NCI-H1105 treated with DMSO at 0.1 percent for 48 hours (cell line): ENCODE measurements at places on chromosomes 7 and 10.

- DNase-seq, result no peak
These were observed 165.2 kb downstream of the GNAT3 start for GRCh38 chr7:80346704-80347103.

- no peak for DNase-seq
These were observed 116.3 kb downstream of the PLPP4 start for GRCh38 chr10:120573355-120573754.

DNA sequence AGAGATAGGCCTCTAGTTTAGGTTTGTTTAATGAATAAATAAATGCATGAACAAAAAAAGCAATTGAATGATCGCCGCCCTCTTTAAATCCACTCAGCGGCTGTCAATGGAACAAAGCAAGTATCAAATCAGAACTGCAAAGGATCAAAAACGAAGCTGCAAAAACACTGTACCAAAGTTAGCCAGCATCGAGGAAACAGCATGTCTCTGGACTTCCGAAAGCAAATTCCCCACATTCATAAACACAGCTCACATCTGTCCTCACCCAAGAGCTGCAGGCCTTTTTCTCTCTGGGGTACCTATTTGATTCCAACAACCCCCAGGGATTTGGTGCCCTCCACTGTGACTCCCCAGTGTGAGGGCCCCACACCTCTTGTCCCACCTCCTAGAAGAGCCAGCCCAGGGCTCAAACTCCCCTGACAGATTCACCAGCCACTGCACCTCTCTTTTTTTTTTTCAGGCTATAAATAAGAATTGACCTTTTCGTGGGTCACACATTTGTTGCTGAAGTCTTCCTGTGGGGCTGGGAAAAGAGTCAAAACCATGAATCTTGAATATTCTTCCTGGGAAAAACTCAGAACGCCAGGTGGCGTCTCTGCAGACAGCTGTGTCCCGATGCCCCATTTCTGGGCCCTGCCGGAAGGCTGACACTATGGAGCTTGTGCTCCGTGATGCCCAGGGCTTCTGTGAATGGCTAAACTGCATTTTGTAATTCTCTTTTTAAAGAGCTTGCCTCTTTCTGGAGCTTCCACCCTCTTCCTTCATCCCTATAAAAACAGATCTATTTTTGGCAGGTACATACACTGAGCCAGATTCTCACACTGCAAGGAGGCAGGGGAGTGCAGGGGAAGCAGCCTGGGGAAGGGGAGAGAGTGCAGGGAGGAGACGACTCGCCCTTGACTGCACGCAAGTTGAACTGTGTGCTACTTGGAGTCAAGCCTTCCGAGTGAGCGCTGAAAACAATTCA is 51.7 kb downstream of the HSPA12A start:
- no peak for DNase-seq

DNA sequence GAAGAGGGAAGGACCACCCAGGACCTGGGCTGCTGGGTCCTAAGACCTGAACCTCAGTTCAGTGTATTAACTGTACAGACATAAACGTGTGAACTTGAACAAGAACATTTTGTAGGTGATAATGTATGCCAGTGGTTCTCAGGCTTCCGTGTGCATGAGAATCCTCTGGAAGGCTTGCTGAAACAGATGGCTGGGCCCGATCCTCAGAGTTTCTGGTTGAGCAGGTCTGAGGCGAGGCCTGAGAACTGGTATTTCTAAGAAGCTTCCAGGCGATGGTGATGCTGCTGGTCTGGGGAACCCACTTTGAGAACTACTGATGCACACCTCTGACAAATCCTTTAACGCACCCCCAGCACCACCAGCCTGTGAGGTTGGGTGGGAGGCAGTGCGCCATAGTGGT is 70.4 kb downstream of the CDH23 start:
- no peak for DNase-seq

GRCh38 chr7:155610633-155611193 is 33.7 kb upstream of the RBM33 start:
- DNase-seq, result no peak

GRCh38 chr7:114644455-114644854 is 229.8 kb downstream of the FOXP2 start:
- peak; percentile 92 for DNase-seq

GRCh38 chr7:22287412-22287811 is 69.5 kb downstream of the RAPGEF5 start:
- no peak for DNase-seq

GRCh38 chr10:114874827-114875411 is 53.3 kb downstream of the FHIP2A start:
- no peak for DNase-seq

- DNase-seq, result no peak
These were observed 3.4 kb upstream of the GRM8 start for GRCh38 chr7:127256041-127256725.

GRCh38 chr10:116849248-116850057 is at the start of gene ENO4:
Gene ENO4 (plus strand): TSS chr10:116849499. CDS start chr10:116849567, 68 bp downstream.
- DNase-seq, result peak; percentile 84

- DNase-seq, result peak; percentile 55
These were observed 258.6 kb downstream of the PAXIP1 start for GRCh38 chr7:154744256-154744860.

GRCh38 chr7:1777122-1777521 is 107.0 kb downstream of the ELFN1 start:
- DNase-seq, result no peak

GRCh38 chr10:59432207-59432900 is 70.0 kb upstream of the FAM13C start:
- no peak for DNase-seq

DNA sequence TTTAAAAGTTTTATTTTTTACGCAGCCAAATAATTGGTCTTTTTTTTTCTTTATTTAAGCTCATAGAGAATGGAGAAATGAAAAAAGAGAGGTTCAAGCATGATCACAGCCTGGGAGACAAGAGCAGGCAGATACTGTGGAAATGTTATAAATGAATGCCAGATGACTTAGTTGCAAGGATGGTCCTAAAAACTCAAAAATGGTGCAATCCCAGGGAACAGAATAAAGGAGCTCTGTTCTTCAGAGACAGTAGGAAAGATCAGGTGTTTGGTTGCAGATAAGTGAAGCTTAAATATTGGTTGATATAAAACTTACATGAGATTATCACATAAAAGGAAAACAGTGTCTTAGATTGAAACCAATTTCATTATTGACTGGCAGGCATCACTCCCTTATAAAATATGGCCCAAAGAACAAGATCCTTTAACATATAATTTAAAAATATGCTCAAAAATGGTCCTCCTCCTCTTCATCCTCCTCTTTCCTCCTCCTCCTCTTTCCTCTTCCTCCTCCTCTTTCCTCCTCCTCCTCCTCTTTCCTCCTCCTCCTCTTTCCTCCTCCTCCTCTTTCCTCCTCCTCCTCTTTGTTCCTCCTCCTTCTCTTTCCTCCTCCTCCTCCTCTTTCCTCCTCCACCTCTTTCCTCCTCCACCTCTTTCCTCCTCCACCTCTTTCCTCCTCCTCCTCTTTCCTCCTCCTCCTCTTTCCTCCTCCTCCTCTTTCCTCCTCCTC is 18.6 kb downstream of the GNAT3 start:
- no peak for DNase-seq

- no peak for DNase-seq
These were observed 3.3 kb upstream of the SEPHS1 start for GRCh38 chr10:13351340-13351915.

GRCh38 chr7:29463504-29464158 is 100.0 kb upstream of the PRR15 start:
- no peak for DNase-seq

DNA sequence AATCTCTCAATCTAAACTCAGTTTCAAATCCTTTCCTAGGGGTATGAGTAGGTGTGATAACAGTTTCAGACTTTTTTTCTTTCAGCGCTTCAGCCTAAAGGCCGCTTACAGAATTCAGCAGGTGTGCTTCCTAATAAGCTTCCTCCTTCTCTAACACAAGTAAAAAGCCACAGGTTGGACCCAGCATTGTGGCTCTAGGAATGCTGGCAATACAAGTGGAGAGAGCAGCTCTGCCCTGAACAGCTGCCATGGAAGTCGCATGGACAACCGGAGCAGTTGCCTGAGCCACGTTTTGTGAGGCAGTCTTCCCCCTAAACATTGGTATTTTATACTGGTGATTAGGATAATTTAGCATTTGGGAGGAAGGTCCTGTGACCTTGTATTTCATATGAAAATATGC is 83.5 kb downstream of the ST7 start:
- DNase-seq, result no peak

- DNase-seq, result no peak
These were observed 767 bp downstream of the KRIT1 start for GRCh38 chr7:92244808-92245486.

DNA sequence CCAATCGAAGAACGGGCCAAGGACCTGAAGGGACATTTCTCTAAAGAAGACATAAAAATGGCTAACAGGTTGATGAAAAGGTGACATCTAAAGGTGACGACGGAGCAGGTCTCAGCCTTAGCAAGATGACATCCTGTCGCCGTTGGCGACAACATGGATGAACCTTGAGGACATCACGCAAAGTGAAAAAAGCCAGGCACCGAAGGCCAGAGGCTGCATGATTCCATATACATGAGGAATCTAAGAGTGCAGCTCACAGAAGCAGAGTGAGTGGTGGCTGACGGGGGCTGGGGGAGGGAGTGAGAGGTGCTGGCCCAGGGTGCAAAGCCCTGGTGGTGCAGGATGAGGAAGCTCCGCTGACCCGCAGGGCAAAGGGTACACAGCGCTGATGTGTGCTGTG is 34.1 kb upstream of the NKX6-2 start:
- DNase-seq, result no peak

GRCh38 chr7:33981671-33982424 is 76.5 kb downstream of the BMPER start:
- DNase-seq, result no peak

DNA sequence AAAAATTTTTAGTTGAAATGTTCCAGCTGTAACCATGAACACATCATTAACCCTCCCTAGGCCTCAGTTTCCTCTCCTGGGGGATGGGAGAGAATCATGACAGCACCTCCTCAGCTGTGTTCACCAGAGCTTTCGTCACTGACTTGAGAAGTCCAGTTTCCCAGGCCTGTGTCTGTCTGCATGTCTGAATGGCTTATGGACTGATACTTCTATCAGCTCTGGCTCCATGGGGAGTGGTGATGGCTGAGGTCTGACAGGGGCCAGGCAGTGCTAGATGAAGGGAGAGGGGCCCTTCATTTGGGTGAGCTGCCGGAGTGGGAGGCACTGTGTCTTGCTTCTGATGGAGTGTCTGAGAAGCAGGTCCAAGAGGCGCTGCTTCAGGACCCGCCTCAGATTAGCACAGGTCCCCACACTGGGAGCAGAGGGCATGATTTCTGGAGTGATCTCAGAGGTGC is 192.9 kb downstream of the PTPN20 start:
- no peak for DNase-seq

DNA sequence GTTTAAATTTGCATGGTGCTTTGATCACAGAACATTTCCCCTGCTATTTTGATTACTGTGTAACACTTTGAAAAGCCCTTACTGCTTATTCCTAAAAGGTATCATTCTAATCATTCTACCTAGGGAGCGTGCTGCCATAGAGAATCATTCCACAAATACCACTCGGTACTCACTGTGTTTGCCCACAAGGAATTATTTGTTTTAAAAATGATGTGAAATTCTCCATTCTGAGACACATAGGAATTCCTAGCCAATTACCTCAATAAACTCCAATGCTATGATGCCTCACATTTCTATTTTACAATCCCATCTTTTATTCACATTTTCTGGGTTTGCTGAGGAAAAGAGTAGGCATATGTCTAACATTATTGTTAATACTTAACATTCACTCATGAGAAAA is 16.2 kb upstream of the TES start:
- no peak for DNase-seq

DNA sequence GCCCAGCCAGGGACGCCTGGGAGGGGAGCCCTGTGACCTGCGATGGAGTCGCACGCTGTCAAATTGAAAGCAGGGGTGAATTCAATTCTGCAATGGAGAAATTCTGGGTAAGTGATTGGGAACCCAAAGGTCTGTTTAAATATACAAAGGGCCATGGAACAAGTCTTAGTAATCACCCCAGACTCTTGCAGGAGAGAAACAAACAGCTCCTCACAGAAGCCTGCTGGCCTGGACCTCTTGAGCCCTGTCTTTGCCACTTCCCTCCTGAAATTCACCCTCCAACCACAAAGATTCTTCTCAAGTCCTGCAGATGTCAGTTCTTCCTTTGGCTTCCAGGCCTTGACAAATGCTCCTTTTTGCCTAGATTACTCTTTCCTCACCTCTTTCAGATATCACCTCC is 97.3 kb downstream of the GLI3 start:
- no peak for DNase-seq

GRCh38 chr7:2307690-2308107 is 6.5 kb downstream of the SNX8 start:
- no peak for DNase-seq

DNA sequence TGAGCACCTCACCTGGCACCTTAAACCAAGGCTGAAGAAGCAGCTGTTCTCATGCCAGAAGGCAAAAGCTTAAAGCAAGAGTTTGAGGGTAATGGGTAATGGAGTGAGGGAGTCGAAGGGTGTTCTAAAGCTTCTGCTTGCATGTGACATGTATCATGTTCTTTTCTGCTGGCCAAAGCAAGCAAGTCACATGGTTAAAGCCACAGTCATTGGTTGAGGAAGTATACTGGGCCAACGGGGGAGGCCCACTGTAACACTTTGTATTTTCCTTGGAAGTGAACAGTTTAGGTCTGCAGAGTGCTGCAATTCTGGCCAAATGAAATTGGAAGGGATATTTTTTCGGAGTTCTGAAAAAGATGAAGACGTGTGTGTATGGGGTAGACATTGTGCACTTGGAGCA is 75.7 kb downstream of the REEP3 start:
- DNase-seq, result no peak

DNA sequence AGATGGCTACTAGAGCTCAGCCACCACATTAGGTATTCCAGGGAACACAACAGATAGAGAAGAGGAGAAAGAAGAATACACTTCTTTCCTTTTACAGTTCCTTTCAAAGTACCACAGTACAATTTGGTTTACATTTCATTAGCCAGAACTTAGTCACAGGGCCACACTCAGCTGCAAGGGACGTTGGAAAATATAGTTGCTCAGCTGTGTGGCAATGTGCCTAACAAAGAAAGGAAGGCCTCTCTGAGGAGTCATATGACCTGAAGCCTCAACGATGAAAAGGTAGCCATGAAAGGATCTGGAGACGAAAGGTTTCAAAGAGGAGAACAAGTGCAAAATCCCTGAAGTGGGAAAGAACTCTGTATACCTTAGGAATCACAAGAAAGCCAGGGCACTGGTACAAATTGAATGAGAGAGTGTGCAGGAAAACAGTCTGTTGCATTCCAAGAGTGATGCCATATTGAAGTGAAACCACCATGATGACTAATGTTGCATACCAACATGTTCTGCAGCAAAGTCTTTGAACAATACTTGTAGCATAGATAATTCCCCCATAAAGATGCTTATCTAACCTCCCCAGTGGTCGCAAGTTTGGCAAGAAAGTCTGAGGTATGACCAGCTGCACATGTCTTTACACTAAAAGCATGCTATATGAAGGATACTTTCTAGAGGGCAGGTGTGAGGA is 278.9 kb downstream of the HPSE2 start:
- no peak for DNase-seq

DNA sequence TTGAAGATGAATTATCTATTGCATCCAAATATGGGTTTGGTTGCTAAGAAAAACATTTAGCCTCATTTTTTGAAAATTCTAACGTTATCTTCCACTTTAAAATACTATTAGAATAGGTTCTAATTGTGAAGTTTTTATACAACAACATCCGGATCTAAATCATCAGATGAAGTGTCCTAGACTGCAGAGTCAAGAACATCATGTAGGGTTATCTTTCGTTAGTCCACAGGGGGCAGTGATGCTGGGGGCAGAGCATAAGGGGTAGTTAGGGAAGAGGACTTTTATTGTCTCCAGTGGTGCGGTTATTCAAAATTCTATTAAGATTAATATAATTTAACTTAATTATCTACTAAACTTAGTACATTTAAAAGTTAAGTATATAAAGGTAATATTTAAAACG is 990.6 kb upstream of the PHF14 start:
- DNase-seq, result no peak

- DNase-seq, result peak; percentile 51
These were observed 399.5 kb upstream of the ANKRD30A start for GRCh38 chr10:36725581-36726520.
